CD4-positive, CD25-positive, alpha-beta regulatory T cell (primary cell): ENCODE measurements at places on chromosomes 3 and 15. TPM values are rescaled to one million over a fixed set of nuclear protein-coding genes. Genes with fewer than 3 reads are reported as not detected.

MESP1 gene
- polyA plus RNA-seq = 0.37 TPM

THPO gene
- not detected for polyA plus RNA-seq

NOX5 gene
- polyA plus RNA-seq = not detected

RSRC1 gene
- polyA plus RNA-seq = 34.1 TPM

CFAP100 gene
- polyA plus RNA-seq = not detected

ITGA11 gene
- polyA plus RNA-seq = not detected

ITPKA gene
- not detected for polyA plus RNA-seq

CD86 gene
- polyA plus RNA-seq = 1.3 TPM

TMEM43 gene
- polyA plus RNA-seq = 74.3 TPM

IL16 gene
- polyA plus RNA-seq = 317 TPM

DNAH12 gene
- not detected for polyA plus RNA-seq

FYCO1 gene
- polyA plus RNA-seq = 2.1 TPM

ENTPD3 gene
- not detected for polyA plus RNA-seq

SLTM gene
- polyA plus RNA-seq = 53.0 TPM

PP2D1 gene
- polyA plus RNA-seq = 0.16 TPM

GABRR3 gene
- not detected for polyA plus RNA-seq

FAM174B gene
- 14.9 TPM for polyA plus RNA-seq

UCN2 gene
- not detected for polyA plus RNA-seq

CPN2 gene
- not detected for polyA plus RNA-seq

ACKR4 gene
- not detected for polyA plus RNA-seq

GABRG3 gene
- not detected for polyA plus RNA-seq

C3orf80 gene
- polyA plus RNA-seq = not detected

SUSD5 gene
- 0.25 TPM for polyA plus RNA-seq

ZCWPW2 gene
- polyA plus RNA-seq = 0.95 TPM

RBPMS2 gene
- not detected for polyA plus RNA-seq

PCLAF gene
- 27.0 TPM for polyA plus RNA-seq
